ENCODE measurements at places on chromosomes 5 and 9.

DNA sequence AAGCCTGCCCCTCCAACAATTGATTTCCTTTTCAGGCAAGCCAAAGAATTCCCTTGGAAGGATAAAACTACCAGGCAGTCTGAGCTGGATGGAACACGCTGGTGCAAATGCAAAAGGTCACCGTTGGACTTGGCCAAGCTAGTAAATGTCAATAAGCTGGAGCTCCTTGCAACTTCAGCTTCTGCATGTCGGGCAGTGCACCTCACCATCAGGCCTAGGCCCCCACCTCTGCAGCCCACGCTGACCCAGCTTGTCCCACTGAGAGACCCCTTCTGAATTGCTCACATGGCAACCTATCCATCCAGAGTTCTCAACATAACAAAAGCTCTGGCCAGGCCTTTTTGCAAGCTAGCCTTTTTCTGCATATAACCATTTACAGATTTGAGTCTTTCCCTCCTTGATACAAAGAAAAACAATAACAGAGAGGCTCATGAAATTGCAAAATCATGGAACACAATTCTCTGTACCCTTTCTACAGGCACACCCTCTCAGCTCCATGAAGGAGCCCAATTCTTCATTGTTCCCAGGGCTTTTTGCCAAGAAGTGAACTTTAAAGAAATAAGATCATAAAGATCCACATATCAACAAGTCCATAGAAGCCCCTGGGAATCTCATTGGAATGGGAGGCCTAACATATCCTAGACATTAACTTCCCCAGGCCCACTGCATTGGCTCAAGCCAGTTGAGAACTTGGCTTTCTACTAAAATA is 123.9 kb upstream of the SLIT3 start:
- no peak for DNase-seq

DNA sequence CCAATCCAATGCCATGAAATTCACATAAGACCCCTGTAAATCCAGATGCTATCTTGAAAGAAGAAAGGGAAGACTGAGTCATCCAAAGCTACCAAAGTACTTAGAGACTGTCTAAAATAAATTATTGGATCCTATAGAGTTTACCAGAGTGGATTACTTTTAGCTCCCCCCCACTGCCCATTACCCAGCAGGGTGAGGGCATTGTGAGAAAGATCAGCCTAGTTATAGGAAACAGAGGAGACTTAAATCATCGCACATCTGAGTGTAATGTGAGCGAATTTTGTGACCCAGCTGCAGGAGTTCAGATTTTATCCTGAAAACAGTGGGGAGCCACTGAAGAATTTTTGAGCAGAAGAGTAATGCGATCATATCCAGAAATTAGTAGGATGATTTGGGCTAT is 1.6 kb upstream of the ENHO start:
- DNase-seq, result no peak

- DNase-seq, result no peak
These were observed 389.4 kb downstream of the CDH9 start for GRCh38 chr5:26649000-26649399.

GRCh38 chr9:120110520-120110919 is 469.4 kb downstream of the CDK5RAP2 start:
- DNase-seq, result no peak

DNA sequence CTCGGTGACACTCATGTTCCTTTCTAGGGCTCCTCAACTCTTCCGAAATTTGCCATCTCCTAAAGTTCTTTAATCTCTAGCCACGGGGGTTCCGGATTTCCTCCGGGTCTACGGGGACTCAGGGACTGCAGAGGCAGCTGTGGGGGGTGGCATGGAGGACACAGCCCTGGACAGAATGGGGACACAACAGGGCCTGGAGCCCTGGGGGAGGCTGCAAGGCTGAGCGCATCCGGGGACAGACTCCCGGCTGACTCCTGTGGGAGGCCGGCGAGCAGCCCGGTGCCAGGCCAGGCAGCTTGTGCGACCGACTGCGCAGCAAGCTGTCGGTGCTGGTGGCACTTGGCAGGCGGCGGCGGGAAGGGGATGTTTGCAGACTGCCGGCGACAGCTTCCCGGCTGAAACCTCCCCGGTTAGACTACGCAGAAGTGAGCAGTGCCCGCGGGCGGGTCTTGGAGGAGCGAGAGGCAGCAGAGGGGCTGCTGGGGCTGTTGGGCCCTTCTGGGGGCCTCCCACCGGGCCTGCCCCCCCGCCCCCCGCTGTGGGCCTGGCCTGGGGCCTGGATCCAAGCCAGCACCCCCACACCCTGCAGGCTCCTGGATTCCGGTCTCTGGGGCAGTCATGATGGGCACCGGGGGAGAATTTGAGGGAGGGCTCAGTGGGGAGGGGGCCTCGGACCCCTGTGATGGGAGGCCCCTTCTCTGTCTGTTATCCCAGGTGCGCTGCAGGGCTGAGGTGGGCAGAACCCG is 28.7 kb upstream of the UBAC1 start:
- no peak for DNase-seq

GRCh38 chr9:34555936-34556525 is 33.2 kb upstream of the ENHO start:
- DNase-seq, result no peak

- no peak for DNase-seq
These were observed 157.8 kb downstream of the SLCO4C1 start for GRCh38 chr5:102138243-102138653.

DNA sequence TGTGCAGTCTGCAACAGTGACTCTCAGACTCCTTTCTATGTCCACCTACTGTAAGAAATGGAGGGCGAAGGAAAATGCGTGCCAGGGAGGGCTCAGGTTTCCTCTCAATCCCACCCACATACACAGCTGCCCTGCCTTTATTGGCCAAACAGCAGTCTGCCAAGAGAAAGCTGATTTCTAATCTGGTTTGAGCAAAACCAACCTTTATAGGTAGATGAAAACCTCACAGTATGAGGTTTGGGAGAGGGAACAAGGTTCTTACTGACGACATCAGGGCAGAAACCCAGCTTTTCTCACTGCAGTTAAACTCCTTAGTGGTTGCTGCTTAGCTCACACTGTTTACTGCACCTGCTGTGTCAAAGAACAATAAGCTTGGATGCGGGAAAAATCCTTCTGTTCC is 152.3 kb upstream of the KLF9 start:
- DNase-seq, result no peak

DNA sequence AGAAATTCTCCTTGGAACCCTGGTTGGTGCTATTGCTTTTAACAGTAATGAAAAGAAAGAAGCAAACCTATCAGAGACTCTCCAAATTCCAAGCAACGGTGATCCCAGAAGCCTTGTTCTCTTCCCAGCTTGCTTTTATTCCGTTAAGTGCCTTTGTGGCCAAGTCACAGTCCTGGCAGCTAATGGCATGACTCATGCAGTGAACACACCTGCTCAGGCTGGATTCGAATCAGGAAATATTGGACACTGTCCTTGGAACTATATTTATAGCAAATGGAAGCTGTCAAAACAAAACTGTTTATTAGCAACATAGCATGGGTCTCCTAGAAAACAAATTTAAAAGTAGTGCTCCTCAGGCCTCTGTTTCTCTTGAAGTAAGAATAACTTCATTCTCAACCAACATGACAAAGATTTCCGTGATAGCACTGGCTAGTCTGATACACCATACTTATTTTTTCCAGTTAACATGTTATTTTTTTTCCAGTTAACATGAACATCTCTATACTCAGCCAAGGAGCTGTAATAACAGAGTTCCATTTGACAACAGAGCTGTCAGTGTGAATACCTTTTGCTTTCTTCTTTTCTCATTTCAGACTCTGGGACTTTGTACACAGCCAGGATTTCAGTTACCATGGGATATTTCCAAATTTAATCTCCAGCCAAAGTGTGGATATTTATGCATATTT is 502.4 kb downstream of the GADD45G start:
- no peak for DNase-seq

GRCh38 chr5:178216088-178216534 is 11.8 kb downstream of the HNRNPAB start:
- DNase-seq, result no peak

- no peak for DNase-seq
These were observed 547.2 kb downstream of the LRRC70 start for GRCh38 chr5:63125862-63126261.
